ENCODE measurements at places on chromosomes 1 and 21.
A peak's percentile ranks its signal among the peaks of the same experiment; 100 is the strongest.

- no peaks in the 10 kb centered on the region for H3K36me3 ChIP-seq
- no peak overlapping the region for H3K27ac ChIP-seq
- no peaks in the 10 kb centered on the region for H3K27me3 ChIP-seq
These were observed 91.7 kb downstream of the C1orf94 start for GRCh38 chr1:34268311-34268954.

DNA sequence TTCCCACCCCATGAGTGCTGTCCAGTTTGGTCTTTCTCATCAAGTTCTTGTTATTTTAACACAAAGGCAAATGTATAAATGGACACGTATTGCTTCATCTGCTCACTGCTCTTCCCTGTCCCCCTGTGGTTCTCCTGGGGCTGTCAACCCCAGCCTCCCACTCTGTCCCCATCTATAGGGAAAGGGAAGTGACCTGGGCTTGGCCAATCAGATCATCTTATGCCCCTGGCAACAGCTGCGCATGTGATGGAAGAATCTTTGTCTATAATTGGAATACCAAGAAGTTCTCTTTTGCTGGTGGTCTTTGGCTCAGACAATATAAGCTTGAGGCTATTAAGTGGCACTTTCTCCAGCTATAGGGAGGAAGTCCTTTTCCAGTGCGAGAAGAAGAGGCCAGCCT lies 4.7 kb upstream of the CCSAP start:
- H3K36me3 ChIP-seq = no peaks in the 10 kb centered on the region
- H3K4me3 ChIP-seq = no peak overlapping the region
- H3K27me3 ChIP-seq = no peaks in the 10 kb centered on the region
- H3K27ac ChIP-seq = no peak overlapping the region
- H3K4me1 ChIP-seq = no peaks in the 10 kb centered on the region

DNA sequence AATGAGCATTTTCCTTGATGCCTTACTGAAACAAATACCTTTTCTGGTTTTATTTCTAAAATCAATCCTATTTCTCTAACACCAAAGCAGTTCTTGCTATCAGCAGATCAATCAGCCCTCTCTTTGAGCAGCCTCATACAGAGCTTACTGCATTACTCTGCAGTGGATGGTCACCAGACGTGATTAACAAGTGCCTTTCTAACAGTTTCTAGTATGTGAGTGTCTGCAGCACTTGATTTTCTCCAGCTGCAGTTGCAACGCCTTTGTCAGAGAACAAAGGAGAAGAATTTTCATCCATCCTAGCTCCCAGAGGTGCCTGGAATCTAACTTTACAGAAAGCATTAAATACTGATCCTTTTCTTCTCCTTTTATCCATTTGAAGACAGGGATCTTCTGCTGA lies 177.3 kb upstream of the SGIP1 start:
- no peak overlapping the region for H3K4me3 ChIP-seq
- DNase-seq = no peak
- H3K36me3 ChIP-seq = peaks cover 7% of the 10 kb centered on the region
- H3K27ac ChIP-seq = no peak overlapping the region

DNA sequence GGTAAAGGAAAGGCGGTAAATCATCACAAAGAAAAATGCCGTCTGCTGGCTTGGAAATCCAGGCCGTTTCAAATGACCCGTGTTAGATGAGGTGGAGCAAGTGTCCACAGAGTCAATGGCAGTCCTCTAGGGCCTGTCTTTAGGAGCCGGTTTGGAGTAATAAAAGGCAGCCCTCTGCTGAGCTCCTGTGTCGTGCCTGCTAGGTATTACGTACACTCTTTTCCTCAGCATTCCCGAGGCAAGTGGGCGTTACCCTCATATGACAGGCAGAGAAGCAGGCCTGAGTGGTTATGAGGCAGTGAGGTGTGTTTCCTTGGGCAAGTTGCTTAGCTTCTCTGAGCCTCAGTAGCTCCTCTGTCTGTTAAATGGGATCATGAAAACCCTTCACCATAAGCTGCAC lies 7.7 kb downstream of the NENF start:
- no peaks in the 10 kb centered on the region for H3K36me3 ChIP-seq
- H3K4me3 ChIP-seq = no peak overlapping the region
- no peak for DNase-seq
- H3K27ac ChIP-seq = no peak overlapping the region
- H3K27me3 ChIP-seq = no peaks in the 10 kb centered on the region
- peaks cover 6% of the 10 kb centered on the region for H3K4me1 ChIP-seq

DNA sequence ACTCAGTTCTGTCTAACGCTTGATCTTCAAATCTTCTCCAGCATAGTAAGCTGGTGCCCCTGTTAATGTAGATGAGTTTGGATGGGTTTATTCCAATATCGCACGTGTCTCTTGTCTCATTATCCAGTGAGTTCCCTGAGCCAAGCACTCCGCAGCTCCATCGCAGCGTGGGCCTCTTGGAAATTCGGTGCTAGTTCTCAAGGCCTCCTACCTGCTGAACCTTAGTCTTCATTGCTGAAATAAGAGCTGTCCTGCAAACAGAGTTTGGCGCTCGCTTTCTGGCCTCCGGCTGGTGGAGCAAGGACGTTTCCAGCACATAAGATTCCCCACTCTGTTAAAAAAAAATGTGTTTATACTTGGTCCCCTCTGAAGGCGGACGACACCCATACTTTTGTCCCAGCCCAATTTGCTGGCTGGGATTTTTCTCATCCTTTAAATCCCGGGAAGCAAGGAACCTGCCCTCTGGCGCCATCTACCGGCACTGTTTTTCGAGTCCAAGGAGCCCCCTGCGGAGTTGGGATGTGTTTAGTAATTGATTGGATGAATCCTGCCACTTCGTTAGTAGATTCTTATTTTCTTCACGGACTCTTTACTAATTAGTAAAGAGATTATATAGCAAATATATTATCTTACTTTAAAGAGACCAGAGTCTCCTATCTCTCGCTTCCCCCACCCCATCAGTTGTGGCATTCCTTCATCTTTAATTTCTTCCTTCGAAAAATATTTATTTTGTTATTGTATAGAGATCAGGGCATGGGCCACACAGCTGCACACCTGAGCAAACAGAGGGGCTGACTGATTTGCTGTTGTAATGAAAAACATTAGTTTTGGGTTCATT lies 14.7 kb downstream of the JUN start:
- H3K36me3 ChIP-seq = no peaks in the 10 kb centered on the region
- DNase-seq = peak; percentile 42
- no peaks in the 10 kb centered on the region for H3K4me1 ChIP-seq
- no peak overlapping the region for H3K4me3 ChIP-seq
- H3K27ac ChIP-seq = no peak overlapping the region
- H3K27me3 ChIP-seq = no peaks in the 10 kb centered on the region

Measured in CD8-positive, alpha-beta memory T cell (primary cell).